ENCODE measurements at places on chromosomes 4 and X.

DNA sequence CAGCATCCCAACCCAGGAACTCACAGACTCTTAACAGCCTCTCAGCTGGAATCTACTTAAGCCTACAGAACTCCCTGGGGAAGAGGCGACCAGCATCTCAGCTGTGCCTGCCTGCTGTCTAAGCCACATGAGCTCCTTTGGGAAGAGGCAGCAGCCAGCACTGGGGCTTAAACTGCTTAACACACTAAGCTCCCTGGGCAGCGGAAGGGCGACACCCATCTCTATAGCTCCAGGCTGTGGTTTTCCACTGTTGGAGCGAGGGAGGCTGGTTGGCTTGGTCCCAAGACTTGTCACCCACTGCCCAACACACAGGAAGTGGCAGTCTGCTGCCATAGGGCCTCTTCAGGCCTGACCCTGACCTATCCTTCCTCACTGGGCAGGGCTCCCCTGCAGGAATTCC, 1544.1 kb upstream of the ADGRL3 start:
- no peak for DNase-seq

- DNase-seq, result no peak
These were observed 67.1 kb downstream of the DTHD1 start for GRCh38 chr4:36348403-36348938.

DNA sequence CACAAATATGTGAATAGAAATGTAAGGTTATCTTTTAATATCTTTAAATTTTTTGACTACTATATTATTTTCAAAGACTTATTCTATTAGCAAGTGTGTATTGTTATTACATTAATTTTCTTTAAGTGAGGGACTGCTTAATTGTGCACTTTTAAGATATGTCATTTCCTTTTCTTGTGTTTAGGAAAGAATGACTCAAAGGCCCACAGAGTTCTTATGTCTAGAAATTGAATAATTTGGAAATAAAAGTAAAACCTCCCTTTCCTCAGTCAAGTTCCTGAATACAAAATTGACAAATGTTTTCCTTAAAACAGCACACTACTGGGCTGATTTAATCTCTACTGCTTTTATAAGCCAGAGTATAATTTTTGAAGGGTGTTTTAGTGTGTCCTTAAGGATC, 169.7 kb downstream of the TMEM47 start:
- no peak for DNase-seq

DNA sequence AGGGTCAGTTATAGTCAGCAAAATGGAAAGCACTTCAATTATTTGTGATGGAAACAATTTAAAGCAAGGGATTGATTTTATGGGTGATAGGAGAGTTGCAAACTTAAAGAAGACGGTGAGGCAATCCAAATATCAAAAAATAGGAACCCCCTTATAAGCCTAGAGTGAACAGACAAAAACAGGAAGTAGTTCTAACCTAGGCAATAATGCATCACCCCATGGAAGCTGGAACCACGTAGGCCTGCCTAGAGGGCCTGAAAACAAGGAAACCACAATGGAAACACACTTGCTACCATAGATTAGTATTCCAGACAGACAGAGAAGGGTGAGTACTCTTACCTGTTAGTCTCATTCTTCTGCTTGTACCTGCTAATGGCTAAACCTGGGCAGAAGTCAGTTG, 13.5 kb upstream of the GK2 start:
- DNase-seq, result no peak

DNA sequence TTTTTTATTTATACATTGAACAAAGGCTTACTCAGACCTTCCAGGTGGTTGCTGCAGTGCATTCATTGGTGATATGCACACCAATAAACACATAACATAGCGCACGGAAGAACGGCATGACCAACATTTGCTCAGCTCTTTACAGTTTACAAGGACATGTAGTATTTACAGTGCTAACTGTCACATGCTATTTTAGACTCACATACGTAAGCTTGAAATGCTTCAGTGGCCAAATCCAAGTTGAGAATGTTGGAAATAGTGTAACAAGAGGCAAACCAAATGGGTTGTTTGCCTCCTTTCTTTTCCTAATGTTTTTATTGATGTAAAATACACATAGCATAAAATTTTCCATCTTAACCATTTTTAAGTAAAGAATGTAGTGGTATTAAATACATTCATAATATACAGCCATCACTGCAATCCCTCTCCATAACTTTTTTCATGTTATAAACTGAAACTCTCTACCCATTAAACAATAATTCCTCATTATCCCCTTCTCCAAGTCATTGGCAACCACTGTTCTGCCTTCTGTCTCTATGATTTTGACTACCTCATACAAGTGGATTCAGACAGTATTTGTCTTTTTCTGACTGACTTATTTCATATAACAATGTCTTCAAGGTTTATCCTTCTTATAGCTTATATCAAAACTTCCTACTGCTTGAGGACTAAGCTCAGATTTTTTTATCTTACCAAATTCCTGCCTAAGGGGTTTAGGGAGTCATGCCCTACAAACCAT, 1722.9 kb upstream of the AGA start:
- DNase-seq, result no peak

DNA sequence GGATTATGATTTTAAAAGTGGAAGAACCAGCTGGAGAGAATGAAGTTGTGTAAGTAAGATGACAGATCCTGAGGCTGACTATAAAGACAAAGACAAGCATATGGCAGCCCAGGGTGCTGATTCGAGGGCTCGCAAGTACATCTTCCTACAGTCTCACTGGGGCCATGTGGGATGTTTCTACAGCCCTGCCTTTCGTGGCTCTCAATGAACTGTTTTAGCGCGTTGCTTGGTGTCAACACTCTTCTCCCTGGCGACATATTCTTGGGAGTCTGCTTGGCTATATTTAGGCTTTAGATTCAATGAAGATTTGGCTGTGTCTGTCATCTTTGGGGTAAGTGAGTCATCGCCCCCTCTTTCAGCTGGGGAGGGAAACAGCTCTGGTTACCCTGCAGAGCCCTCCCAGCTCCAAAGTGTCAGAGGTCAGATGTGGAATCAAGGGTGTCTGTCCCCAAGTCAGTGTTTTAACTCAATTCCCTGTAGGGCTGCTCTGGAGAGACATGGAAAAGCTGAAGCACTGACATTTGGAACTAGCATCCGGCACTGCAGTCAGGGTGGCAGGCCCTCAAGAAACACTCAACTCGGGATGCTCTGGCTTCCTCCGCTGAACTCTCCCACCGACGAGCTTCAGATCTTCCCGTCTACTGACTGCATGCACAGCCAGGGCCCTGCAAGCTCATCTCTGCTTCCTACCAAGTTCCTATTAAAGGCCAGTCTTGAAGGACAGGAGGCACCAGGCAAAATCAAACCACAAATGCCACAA, 65.7 kb downstream of the GATB start:
- DNase-seq, result no peak

DNA sequence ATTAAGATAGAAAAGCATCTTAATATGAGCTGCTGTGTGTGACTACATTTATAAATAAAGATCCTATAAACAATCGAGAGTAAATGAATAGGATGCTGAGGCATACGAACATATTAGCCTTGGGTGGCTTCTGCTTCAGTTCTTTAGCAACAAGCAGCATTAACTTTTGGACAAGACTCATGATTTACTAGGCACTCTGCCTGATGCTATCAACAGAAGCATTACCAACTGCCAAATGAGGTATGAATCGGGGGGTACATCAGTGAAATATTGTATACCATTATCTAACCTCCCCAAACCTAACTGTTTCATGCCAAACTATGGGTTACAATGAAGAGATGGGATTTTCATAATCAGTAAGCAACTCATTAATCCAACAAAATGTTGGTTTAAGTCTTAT, 113.1 kb downstream of the RAB28 start:
- no peak for DNase-seq

DNA sequence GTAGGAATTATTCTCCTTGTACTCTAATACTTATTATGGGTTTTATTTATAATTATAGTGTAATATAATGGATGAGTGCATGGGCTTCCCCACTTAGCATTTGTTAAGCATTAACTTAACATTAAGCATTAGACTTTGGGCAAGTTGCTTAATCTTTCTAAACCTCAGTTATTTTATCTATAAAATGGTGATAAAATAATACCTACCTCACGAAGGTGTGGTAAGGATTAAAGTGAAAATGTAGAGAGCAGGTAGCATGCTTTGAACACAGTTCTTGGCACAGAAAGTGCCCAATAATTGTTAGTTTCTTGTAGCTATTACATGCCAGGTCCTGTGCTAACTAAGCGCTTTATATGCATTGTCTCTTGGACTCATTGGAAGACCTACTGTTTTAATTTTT, 2.6 kb downstream of the MSMO1 start:
- no peak for DNase-seq

DNA sequence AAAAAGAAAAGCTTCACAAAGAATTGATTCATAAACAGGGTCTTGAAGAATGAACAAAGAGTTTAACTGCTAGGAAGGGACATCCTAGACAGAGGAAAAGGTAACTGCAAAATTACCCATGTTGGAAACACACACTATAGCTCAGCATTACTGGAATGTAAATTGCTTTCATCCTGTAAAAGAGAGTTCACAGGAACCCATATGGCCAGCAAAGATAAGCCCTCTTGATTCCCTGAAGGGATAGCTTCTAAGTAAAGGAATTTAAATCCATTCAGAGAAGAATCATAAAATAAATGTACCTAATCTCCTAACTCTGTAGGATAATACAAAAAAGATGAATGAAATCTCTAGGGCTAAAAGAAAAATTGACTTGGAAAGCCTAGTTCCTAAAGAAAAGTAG, 107.1 kb upstream of the INTU start:
- DNase-seq, result no peak

GRCh38 chr4:90189178-90189577, 62.0 kb downstream of the CCSER1 start:
- no peak for DNase-seq

- no peak for DNase-seq
These were observed 187.7 kb upstream of the MAGEB2 start for GRCh38 chrX:30027636-30028035.

DNA sequence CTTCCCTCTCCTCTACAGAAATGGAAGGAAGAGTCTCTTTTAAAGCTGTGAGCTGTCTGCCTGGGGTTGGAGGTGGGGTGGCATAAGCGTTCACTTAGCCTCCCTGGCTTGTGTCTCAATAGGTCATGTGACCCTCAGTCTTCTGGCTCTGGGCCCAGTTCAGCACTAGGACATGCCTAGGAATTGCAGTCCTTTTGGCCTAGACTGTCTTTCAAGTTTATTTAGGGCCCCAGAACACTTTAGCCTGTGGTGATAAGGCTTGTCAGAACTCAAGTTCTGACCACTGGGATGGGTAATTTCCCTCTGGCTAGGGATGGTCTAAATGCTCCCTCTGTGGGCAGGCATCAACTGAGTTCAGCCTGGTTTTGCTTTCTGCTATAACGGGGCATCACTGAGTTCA, 34.3 kb upstream of the ARMCX4 start:
- no peak for DNase-seq
